SK-N-SH (cell line): ENCODE measurements at places on chromosomes 6 and 20. TPM values are rescaled to one million over a fixed set of nuclear protein-coding genes. Genes with fewer than 3 reads are reported as not detected.

PHACTR1 gene
- 0.10 and 0.12 TPM in 2 replicates for polyA plus RNA-seq

ZSWIM1 gene
- polyA plus RNA-seq, result 1.8 and 2.8 TPM in 2 replicates

DPPA5 gene
- not detected in 2 replicates for polyA plus RNA-seq

LY6G6C gene
- polyA plus RNA-seq, result 0.08 TPM in 1 of 2 replicates, not detected in the other

C4B gene
- polyA plus RNA-seq, result 6.8 and 10.9 TPM in 2 replicates

ERVFRD-1 gene
- polyA plus RNA-seq, result not detected in 2 replicates

TRIM31 gene
- polyA plus RNA-seq, result not detected in 2 replicates

CSNK2A1 gene
- 61.9 and 71.4 TPM in 2 replicates for polyA plus RNA-seq

LY86 gene
- polyA plus RNA-seq, result not detected in 2 replicates

DTNBP1 gene
- 18.4 and 19.7 TPM in 2 replicates for polyA plus RNA-seq

BHLHE23 gene
- polyA plus RNA-seq, result not detected in 2 replicates

LPA gene
- polyA plus RNA-seq, result not detected in 2 replicates

ADGRF5 gene
- polyA plus RNA-seq, result 0.02 and 0.06 TPM in 2 replicates

ADTRP gene
- polyA plus RNA-seq, result 0.84 and 1.2 TPM in 2 replicates

DNA sequence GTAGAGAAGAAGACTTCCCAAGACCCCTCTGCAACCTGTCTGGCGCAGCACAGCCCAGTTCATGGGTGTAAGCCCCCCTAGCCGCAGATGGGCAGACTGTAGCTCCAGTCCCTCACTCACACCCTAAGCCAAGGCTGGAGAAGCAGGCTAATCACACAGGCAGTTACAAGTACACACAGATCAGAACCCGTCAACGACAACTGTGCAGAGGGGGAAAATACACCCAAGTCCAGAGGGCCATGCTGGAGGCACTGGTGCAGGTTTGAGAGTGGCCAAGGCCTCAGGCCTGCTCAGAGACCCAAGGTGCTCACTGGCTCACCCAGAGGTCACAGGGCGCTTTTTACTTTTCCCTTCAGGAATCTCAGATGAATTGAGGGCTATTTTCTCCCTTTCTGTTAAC lies 106.1 kb downstream of the NOL4L start:
- no peak for DNase-seq

- peak; percentile 81 for DNase-seq
Measured at GRCh38 chr6:33822575-33823395, 19.0 kb upstream of the MLN start.

GRCh38 chr20:20851385-20851784 lies 138.9 kb upstream of the RALGAPA2 start:
- no peak for DNase-seq

GRCh38 chr6:6406715-6407070 lies 86.2 kb upstream of the F13A1 start:
- DNase-seq, result no peak

- DNase-seq, result no peak
Measured at GRCh38 chr6:30322527-30323501, 3.9 kb upstream of the TRIM39 start.

- DNase-seq, result no peak
Measured at GRCh38 chr20:1577906-1578305, 20.4 kb upstream of the SIRPD start.

DNA sequence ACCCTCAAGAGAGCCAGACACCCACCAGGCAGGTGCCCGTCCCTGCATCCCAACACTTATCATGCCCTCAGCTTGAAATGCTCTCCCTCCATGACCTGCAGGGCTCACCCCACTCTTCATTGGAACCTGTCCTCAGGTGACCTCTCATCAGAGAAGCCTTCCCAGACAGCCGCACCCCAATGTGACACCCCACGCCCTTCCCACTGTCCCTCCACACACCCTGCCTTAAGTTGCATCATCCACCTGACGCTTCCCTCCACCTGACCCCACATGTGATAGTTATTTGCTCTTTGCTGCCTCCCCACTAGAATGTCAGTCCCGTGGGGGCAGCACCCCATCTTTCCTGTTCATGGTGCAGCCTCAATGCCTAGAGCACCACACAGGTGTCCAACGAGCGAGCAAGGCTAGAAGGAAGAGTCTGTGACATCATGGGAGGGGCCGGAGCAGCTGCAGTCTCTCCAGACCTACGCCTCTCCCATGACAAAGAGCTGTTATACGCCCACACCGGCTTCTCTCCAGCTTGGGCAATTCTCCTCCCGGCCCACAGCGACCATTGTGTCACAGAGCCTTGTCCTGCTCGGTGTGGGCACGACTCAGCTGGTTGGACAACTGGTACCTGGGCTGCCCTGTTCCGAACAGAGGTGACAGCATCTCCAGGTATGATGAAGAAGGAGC lies 58.2 kb downstream of the NFATC2 start:
- DNase-seq, result no peak

DNA sequence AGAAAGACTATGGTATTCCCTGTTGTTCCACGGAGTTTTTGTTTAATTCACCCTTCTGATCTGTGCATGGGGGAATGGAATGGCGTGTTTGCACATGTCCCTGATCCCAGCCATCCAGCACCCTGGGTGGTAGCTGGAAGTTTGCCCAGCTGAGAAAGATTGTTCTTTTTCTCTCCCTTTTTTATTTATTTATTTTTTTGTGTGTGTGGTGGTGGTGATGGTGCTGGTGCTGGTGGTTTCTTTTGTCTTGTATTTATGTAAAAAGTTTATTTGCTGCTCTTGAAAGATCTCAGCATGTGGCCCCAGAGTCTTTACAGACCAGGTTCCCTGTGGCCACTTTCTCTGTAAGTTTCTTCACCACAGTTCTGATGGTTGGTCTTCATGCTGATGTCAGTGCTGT lies 372.6 kb downstream of the UTRN start:
- DNase-seq, result no peak

GRCh38 chr6:81158956-81159355 lies 593.5 kb downstream of the TENT5A start:
- no peak for DNase-seq

DNA sequence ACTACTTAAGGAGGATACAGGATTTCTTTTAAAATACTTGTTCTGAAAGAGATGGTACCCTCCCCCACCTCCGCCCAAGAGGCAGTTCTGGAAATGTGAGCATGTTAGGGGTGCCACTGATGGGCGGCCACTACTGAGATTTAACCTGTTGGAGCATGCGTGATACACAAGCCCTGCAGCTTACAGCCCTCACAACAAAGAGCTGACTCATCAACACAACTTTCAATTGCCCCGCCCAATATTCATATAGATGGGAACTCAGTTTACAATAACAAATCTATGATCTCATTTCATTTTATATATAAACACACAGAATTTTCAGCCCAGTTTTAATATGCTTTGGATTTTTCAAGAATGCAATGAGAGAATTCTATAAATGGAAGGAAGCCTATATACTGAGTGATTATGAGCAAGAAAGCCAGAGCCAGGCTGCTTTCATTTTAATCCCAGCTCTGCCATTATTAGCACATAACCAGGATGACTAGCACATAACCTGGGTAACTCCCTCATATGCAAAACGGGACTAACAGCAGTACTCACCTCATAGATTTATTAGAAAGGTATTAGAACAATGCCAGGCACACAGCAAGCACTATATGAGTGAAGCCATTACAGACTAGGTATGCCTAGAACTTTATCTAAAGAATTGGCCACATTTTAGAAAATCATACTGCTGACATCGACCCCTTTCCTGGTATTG lies 45.6 kb upstream of the IPCEF1 start:
- no peak for DNase-seq

GRCh38 chr6:116975600-116975999 lies 98.6 kb downstream of the RFX6 start:
- no peak for DNase-seq

GRCh38 chr20:58753267-58753921 lies 60.8 kb downstream of the NPEPL1 start:
- DNase-seq, result no peak

- no peak for DNase-seq
Measured at GRCh38 chr6:2630359-2630758, 120.4 kb downstream of the MYLK4 start.

DNA sequence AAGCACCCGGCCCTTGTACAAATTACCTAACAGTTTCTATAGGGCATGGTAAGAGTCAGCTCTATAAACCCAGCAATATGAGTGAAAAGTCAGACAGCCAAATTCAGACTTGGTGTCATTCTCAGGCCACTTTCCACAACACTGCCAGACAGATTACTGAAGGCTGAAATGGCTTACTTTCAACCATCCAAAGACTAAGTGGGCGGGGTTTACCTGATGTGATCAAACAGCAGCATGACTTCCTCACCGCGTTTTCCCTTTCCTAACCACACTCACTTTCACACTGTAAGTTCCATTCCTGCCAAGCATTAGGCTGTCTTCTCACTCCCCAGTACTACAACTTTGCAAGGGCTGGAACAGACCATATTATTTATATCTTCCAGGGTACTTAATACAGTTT lies 85.9 kb downstream of the SMLR1 start:
- DNase-seq, result no peak

GRCh38 chr6:83615025-83615999 lies 93.6 kb downstream of the SNAP91 start:
- peak; percentile 71 for DNase-seq

- peak; percentile 79 for DNase-seq
Measured at GRCh38 chr6:84774157-84774984, 10.0 kb upstream of the TBX18 start.

DNA sequence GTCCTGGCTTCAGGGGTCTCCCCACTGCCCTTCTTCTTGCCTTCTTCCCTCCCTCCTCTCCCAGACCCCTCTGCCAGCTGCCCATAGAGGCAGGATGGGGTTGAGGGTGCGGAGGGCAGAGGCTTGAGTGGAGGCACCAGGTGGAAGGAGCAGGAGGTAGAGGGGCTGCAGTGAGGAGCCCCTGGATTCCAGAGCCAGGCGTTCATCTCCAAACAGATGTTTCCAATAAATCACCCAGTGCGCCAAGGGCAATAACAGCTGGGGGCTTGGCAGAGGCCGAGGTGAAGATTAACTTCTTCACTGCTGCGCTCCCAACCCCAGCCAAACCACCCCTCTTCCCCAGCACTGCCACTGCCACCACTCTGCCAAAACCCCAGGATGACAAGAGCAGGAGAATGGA lies 10.7 kb downstream of the MDFI start:
- peak; percentile 77 for DNase-seq

- peak; percentile 35 for DNase-seq
Measured at GRCh38 chr20:13141546-13141945, 79.5 kb upstream of the ISM1 start.

GRCh38 chr6:133778414-133779130 lies 110.3 kb upstream of the TCF21 start:
- DNase-seq, result no peak

GRCh38 chr6:84615113-84615850 lies 149.1 kb downstream of the TBX18 start:
- DNase-seq, result no peak

GRCh38 chr6:140427842-140428241 lies 1053.4 kb upstream of the CITED2 start:
- DNase-seq, result no peak

GRCh38 chr6:22583927-22584326 lies 14.6 kb downstream of the HDGFL1 start:
- DNase-seq, result no peak

- DNase-seq, result no peak
Measured at GRCh38 chr20:40777653-40778052, 88.6 kb upstream of the MAFB start.

DNA sequence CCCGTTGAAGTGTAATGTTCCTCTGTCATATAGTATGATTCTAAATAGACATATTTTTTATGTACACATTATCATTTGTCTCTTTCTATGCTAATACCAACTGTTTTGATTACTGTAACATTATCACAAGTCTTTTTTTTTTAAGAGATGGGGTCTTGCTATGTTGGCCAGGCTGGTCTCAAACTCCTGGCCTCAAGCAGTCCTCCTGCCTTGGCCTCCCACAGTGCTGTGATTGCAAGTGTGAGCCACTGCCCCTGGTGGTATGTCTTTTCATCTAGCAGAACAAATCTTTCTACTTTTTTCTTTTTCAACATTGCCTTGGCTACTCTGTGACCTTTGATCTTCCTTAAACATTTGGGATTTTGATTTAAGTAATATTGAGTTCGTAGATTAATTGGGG lies 57.7 kb downstream of the SLX4IP start:
- DNase-seq, result no peak

DNA sequence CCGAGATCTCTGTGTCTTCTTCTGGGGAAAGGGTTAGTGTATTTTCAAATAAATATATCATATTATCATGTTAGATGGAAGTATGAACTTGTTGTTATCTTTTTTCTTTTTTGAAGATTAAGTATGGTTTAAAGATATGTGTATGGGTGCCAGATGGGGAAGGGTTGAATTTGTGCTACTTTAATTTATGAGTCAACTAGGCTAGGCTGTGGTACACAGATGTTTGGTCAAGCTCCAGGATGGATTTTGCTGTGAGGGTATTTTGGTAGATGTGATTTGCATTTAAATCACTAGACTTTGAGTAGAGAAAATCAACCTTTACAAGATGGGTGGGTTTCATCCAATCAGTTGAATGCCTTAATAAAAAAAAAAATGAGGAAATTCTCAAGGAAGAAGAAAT lies 886.6 kb upstream of the ADGRB3 start:
- no peak for DNase-seq

GRCh38 chr6:80523531-80523997 lies 417.1 kb downstream of the BCKDHB start:
- DNase-seq, result no peak

DNA sequence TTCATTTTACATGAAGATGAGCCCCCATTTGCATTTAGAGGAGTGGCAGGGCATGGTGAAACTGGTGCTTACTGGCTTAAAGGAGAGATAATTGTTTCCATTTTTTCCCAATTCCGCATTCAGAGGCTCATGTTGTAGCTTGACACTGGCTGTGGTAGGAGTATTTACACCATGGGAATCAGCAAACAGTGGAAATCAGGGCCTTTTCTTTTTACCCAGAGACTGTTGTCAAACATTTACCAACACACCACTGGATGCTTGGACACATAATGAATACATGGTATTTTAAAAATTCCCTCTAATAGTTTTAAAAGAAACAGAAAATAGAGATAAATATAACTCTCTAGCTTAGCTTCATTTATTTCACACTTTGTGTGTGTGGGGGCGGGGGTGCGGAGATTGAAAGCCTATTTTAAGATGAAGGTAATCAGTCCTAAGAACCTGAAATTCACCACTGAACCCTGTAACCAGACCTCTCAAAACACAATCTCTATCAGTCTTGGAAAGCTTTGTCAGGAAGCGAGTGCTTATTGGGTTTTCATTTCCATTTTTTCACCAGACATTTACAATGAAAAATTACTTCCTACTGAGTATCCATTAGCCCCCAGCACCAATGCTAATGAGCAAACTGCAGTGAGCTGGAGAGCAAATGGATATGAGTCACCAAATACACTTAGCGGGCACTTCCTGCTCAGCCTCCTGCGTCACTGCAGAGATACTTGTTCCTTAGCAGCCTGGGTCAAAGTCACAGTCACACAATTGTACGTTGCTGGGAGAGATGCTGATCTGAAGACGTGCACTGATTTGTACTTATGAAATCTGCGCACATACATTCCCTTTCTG lies 532.0 kb downstream of the BCKDHB start:
- peak; percentile 62 for DNase-seq

DNA sequence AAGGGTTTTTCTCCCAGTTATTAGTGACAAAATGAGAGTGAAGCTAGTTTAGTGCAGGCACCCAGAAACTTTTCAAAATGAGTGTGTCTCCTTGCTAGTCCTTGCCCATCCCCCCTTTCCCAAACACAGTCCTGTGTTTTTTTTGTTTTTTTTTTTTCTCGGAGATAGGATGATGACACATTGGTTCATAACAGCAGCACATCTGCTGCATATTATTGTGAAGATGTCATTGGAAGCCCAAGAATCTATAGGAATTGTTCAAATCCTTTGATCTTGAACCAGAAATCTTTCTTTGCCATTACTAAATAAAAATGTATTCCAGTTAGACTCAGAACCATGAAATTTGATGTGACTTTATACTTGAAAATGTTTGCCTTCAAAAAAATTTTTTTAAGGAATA lies 162.4 kb downstream of the FRK start:
- DNase-seq, result no peak

- DNase-seq, result no peak
Measured at GRCh38 chr6:148382861-148383260, 40.2 kb downstream of the SASH1 start.
